ENCODE measurements at places on chromosomes 6 and 20.

GRCh38 chr6:75130784-75131183, 75.1 kb downstream of the COL12A1 start:
- no peak for ATAC-seq

DNA sequence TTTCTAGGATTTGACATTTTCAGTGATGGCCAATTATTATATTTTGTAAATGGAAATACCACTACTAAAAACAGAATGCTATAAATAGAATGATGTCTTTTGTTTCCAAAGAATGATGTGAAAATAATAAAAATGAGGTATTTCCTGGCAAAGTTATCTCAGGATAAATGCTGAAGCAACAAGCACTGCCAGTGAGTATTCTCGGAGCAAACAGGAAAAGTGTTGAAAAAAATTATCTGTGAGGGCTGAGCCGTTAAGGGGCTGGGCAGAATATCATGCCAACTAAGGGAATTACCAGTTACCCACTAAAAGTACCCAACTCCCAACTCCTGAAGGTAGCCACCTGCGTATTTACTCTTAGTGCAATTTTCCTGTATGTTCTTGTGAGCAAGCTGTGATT, 23.6 kb upstream of the SCAF8 start:
- no peak for ATAC-seq

DNA sequence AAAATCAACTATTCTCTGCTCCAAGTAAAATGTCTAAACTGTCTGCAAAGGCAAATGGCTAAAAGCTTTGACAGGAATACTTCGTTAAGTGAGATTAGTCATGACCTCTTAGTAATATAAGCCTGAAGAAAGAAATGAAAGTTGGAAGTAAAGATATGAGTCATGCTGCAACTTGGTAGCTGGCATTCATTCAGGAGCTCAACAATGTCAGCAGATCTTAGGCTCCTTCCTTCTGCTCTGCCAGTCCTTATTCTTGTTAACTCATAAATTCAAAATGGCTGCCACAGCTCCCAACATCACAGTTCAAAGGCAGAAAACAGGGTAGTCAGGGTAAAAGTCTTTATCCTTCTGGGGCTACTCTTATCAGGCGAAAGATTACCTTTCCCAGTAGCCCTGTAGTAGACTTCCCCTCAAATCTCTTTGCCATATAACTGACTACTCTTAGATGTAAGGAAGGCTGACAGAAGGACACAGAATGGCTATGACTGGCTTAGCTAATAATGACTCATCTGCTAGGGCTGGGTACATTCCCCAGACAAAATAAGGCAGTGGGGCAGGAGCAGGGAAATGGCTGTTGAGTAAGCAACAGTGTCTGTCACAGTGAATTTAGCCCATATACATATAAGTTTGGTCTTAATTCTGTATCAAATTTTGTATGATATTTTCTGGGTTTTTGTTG, 24.4 kb upstream of the C6orf62 start:
- peak; percentile 97 for ATAC-seq

DNA sequence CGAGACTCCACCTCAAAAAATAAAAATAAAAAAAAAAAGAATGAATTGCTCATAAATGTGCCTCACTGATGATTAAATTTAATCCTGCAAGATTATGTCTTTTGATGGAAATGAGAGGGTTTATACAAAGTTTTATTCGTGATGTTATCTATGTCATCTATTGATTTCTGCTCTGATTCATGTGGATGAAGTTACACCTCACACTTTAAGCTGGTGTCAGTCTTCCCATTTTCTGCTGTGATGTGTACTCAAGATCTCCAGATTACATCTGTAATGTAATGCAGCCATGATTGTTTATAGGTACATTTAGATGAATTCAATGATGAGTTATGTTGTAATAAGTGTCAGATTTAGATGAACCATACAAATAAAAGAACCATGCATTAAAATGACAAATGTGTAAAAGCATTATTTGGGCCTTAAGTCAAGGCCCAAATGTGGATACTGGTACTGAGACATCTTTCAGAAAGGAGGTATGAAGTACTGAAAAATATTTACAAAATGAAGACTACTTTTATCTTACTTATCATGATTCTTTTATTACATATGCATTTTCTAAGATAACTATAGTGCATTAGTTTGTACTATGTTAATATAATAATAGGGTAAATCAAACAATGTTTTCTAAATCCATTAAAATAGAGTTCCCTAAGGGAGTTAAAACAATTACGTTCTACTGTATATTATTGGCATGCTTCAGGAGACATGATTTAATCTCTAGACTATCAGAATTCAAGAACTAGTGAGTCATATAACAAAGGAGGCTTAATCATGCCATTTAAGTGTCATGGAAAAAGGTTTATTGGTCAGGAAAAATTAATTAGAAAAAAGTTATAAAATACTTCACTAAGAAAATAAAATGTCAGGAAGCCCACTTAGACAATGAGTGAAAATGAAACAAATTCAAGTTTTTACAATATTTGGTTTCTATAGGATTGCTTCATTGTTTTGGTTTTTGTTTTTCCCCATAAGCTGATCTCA, 34.5 kb downstream of the HCRTR2 start:
- ATAC-seq, result no peak

GRCh38 chr6:134603561-134603960, 285.6 kb upstream of the SGK1 start:
- ATAC-seq, result no peak

- ATAC-seq, result no peak
Measured at GRCh38 chr6:77450924-77451323, 12.4 kb downstream of the HTR1B start.

DNA sequence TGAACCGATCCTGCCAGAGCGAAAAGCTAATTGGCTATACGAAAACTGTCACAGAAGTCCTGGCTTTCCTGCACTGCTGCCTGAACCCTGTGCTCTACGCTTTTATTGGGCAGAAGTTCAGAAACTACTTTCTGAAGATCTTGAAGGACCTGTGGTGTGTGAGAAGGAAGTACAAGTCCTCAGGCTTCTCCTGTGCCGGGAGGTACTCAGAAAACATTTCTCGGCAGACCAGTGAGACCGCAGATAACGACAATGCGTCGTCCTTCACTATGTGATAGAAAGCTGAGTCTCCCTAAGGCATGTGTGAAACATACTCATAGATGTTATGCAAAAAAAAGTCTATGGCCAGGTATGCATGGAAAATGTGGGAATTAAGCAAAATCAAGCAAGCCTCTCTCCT, 14.2 kb downstream of the CCR6 start:
- ATAC-seq, result no peak

GRCh38 chr6:54899442-54899841, 52.9 kb downstream of the FAM83B start:
- ATAC-seq, result no peak

DNA sequence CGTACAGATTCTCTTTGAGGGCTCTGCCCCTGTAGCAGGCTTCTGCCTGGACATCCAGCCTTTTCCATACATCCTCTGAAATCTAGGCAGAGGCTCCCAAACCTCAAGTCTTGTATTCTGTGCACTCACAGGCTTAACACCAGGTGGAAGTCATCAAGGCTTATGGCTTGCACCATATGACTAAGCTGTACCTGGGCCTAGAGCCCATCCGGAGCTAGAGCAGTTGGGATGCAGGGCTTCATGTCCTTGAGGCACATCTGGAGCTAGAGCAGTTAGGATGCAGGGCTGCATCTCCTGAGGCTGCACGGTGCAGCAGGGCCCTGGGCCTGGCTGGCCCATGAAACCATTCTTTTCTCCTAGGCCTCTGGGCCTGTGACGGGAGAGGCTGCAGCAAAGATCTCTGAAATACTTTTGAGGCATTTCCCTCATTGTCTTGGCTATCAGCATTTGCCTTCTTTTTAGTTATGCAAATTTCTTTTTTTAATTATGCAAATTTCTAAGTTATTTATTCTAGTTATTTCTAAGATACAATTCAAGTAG, 98.7 kb downstream of the CD24 start:
- no peak for ATAC-seq

DNA sequence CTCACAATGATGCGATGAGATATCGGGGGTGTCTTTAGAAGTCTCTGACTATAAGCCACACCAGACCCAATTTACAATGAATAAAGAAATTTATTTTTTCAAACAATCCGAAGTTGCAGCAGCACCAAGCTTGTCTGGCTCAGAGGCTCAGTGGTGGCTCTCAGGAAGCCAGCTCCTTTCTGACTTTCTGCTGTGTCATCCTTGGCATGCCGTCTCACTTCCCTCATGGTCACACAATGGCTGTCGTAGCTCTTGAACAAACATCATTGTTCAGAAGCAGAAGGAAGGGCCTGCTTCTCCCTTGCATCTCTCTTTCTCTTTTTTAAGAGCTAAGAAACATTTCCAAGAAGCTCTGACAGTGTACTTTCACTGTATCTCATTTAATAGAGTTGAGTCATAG, 299.0 kb downstream of the DOK5 start:
- no peak for ATAC-seq

GRCh38 chr6:19772891-19773290, 64.3 kb upstream of the ID4 start:
- ATAC-seq, result no peak

DNA sequence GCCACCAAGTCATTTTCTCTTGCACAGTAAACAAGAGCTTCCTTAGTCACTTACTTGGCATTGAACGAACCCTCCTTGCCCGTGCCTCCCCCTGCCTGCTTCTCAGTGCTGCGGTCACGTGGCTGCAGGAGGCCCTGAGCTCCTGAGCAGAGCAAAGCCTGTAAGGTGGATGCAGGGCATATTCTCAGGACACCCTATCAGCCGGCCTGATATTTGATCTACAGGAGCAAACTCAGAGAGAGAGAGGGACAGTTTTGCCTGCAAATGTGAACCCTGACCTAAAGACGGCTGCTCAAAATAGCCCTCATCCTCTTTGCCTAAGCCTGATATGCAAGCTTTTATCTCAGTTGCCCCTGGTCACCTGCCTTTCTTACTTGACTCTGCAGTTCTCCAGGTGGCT, 93.0 kb upstream of the POPDC3 start:
- peak; percentile 28 for ATAC-seq

DNA sequence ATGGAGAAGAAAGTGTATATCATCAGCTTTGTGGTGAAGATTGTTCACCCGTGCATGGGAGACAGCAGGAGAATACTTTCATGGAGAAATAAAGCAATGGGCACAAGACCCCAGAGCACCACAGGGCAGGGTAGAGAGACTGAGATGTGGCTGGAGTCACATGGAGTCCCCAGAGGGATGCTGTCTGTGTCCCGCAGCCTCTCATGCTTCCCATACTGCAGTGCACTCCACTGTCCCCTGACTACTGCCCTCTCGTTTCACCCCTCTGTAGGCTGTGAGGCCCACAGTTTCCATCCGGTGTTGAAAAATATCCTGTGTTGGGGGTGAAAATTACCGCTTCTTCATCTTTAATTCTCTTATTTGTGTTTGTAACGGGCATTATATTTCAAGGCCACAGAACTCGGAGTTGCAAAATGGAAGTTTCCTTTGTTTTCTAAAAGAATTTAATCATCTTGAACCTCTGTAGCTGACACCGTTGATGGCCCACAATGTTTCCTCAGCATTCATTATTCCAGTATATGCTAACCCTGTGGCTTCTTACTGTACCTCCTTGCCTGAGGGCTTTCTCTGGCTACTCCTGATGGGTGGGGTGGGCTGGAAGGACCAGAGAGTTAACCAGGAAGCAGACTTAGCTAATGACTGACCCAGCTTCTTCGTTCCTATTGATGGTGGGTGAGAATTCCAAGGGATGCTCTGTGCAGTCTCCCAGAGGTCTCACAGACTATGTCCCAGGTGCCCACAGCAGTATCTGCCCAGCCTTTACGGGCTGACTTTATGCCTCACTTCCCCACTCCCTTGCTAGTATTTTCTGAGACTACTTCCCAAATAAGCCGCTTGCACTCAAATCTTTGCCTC, 51.7 kb downstream of the PROKR2 start:
- ATAC-seq, result no peak

DNA sequence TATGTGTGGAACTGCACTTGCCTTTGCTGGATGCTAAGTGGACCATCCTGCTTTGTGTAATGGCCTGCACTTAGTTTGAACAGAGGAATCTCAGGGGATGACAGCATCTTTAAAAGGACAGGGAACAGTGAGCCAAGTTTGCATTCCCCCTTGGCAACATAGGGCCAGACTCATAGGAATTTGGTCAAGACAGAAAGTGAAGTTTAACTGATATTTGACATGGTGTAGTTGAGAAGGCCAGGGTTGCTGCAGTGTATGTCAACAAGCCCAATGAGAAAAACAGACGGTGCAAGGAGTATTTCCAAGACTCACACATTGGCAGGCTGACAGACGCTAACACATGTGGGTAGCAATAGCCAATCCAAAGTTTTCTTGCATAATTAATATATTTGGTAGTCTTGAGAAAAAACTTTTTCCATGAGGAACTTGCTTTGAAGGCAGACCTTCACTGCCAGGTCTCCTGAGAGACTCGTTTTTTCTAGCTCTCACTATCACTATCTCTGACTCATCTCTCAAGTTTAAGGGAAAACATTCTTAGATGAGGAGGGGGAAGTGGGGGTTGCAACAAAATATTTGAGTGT, 213.8 kb downstream of the IBTK start:
- no peak for ATAC-seq
